Left renal pelvis (tissue), 4 donors: ENCODE measurements at places on chromosomes 6 and 20. TPM values are rescaled to one million over a fixed set of nuclear protein-coding genes. Genes with fewer than 3 reads are reported as not detected.

Gene LAMA2
- polyA plus RNA-seq: 67.5 TPM

- peak; percentile 25 for DNase-seq
Observed at GRCh38 chr6:156720691-156721685, 56.2 kb upstream of the ARID1B start.

Gene CTCFL
- polyA plus RNA-seq: 2.8 TPM

- DNase-seq: no peak
Observed at GRCh38 chr6:158211273-158212055, 43.3 kb downstream of the GTF2H5 start.

GRCh38 chr6:16950825-16951495 lies 150.9 kb upstream of the STMND1 start:
- no peak for DNase-seq

GRCh38 chr6:2181567-2181966 lies 63.8 kb downstream of the GMDS start:
- DNase-seq: no peak

Gene HLA-DMB
- 62.0 TPM for polyA plus RNA-seq
